ENCODE measurements at places on chromosomes 1 and 21.

DNA sequence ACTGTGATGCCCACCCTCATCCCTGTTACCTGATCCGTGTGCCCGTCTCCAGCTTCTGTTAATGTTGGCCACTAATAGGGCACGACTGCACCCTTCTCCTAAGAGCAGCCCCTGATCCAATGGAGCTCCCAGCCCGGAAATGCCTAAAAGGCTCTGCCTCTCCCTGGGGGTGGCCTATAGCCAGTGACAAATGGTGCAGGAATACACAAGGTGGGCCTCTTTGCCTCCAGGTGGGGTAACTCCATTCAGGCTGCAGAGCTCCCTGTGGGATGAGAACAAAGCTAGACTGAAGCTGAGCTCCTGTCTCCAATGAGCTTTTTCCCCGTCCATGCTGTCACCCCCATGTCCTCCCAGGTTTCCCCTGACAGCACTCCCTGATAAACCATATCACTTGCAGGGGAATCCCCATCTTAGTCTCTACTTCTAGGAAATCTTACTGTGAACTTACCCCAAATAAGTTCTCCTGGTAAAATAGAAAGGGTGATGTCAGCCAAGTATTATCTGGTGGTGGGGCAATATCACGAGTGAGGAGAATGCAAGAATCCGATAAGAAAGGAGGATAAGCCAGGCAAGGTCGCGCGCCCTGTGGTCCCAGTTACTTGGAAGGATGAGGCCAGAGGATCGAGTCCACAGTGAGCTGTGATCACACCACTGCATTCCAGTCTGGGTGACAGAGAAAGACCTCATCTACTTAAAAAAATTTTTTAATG is 18.6 kb downstream of the S100A7A start:
- no peak for DNase-seq

DNA sequence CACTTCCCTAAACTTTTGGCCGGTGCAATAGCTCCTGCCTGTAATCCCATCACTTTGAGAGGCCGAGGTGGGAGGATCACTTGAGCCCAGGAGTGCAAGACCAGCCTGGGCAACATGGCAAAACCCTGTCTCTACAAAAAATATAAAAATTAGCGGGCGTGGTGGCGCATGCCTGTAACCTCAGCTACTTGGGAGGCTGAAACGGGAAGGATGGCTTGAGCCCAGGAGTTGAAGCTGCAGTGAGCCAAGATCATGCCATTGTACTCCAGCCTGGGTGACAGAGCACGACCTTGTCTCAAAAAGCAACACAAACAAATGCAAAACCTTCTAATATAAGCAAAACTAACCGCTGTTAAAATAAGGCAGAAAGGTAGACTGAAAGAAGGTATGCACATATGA is 25.9 kb downstream of the TMEM51 start:
- no peak for DNase-seq

GRCh38 chr1:85325920-85326319 is 49.5 kb upstream of the BCL10 start:
- no peak for DNase-seq

GRCh38 chr1:43687301-43688108 is 19.8 kb upstream of the ST3GAL3 start:
- DNase-seq = no peak

GRCh38 chr1:107169615-107170014 is 28.8 kb downstream of the NTNG1 start:
- no peak for DNase-seq

GRCh38 chr1:8213136-8213535 is 104.8 kb upstream of the SLC45A1 start:
- no peak for DNase-seq

DNA sequence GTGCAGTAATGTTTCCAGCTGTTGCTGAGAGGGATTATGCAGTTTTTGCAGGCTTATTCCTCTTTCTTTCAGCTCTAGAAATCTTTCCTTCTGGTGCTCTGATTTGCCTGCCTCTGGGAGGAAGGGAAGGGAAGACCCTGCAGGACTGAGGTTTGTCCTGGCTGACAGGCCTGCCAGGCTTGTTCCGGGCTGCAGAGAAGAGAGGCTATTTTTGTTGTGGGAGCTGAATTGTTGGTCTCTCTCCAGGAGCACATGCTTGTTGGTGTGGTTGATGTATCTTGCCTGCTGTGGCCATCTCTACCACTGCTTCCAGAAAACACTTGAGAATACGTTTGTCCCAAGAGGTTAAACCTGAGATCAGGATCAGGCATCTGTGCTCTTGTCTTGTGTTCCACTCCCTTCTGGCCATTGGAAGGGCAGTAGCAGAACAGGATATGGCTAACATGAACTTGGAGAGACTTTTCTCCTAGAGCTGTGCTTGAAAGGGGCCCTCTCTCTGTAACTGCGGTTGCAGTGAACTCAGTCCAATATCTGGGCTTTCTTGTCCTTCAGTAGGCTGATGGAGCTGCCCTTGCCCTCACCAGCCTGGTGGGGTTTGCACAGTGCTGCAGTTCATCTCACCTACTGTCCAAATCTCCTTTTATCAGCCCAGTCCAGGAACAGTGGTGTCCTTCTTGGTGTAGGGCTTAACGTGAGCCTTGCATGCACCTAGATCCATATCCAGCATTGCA is 21.5 kb upstream of the SLC25A34 start:
- no peak for DNase-seq

DNA sequence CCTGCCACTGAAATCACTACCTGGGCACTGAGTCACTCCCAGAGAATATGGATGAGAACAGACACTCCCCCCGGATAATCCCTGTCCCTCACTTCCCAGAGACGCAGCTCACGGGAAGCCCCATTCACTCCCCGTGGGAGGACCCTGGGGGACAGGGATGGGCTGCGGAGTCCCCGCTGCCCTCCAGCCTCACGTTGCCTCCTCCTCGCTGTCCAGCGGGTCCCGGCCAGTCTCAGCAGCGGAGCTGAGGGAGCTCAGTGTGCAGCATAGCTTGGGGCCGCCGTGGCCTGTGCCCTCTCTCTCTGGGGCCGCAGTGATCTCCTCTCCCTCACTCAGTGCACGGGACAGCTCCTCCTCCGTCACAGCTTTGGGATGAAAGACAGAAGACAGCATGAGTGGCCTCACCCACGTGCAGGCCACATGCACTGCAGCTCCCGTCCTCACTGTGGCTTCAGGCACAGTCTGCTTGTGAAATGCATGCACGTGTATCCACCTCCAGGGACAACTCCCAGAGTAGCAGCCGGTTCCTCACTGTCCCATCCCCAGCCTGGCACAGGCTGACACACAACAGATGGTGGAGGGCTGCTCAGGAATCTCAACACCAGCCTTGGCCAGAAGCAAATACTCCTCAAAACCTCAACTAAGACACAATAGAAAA is 7.4 kb downstream of the CFAP410 start:
- DNase-seq = no peak

- DNase-seq = no peak
These were observed 9.4 kb downstream of the CYP2J2 start for GRCh38 chr1:59917026-59917784.

DNA sequence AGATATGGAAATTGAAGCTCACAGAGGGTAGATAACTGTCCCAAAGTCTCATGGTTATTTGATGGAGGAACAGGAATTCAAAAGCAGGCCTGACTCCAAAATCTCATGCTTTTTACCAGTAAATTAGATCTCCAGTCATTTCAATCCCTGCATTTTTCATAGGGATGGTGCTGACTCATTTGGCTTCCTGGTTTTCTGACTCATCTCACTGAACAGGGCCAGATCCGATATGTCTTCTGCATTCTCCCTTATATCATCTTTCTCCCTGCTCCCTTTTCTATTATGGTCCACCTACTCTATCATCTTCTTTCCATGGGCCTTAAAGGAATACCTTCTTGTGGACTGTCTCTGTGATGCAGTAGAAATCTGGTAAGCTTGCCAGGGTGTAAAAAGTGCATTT is 187.2 kb downstream of the FGGY start:
- no peak for DNase-seq

- no peak for DNase-seq
These were observed 28.5 kb upstream of the SOX13 start for GRCh38 chr1:204044448-204044847.

DNA sequence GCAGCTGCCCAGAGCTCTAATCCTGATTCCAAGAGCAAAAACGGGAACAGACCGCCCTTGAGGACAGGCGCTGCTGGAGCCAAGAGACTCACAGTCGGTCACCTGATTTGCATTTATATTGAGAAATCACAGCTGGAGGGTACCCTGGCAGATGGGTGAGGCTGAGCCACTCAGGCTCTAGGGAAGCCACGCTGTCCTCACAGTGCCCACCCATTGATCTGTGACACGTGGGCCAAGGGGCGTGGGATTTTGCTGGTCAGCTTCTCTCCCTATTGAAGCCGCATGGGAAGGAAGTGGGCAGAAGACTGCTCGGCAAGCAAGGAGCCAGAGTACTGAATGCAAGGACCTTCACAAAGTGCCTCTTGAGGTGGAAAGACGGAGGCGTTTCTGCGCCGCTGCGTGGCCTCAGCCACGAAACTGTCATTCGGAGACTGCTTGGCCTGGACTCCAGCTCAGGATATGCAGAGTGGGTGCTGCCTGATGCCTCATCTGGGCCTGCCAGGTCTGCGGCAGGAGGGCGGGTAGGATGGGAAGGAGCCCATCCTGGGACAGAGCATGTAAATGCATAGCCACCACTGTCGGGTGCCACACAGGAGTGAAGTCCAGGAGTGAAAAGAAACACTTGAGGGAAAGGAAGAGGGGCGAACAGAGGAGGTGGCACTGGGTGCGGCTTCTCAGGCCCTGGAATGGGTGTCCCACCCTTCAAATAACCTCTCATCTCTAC is 139.8 kb downstream of the PGBD5 start:
- no peak for DNase-seq

- DNase-seq = no peak
These were observed 4.8 kb upstream of the CTRC start for GRCh38 chr1:15433471-15433870.

GRCh38 chr1:71026093-71026492 is 21.5 kb downstream of the PTGER3 start:
- no peak for DNase-seq

GRCh38 chr1:225763716-225764548 is 13.7 kb upstream of the SRP9 start:
- DNase-seq = no peak

DNA sequence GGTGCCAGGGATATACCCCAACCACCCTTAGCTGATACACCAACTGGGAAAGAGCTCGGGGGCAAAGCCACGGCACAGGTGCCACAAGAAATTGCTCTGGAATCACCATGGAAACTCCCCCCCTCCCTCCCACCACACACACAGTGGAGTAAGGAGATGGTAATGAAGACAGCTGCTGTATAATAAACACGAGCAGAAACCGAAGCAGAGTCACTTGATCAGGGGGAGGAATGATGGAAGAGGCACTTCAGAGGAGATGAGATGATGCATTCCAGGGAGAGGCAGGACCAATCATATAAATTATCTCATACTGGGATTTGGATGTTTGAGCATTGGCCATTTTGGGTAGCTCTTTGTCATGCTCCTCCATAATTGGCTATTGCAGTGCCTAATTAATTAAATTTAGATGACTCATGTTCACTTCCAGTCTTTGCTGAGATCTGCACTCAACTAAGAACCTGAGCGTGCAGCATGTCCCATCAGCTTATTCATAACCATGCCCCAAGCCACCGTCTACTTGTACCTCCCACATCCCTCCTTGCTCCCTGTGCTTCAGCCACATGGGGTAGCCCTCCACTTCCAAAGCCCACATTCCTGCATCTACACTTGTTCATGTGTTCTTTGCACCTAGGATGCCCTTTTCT is 189.5 kb downstream of the ZSCAN20 start:
- DNase-seq = no peak

DNA sequence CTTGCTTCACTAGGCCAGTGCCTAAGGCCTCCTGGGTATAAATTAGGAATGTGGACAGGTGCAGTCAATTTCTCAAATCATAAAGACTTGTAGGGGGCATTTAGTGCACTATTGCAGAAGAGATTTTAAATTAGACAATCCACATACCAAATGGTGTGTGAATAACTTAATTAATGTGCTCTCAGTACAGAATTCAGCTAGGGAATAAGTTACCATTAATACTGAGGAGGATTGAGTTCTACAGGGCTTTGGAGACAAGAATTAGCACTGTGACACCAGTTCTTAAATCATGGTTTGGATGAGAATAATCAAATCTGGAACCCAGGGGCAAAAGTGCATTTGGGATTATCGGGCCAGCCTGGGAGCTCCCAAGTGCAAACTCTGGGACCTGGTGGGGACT is 1.7 kb downstream of the SYPL2 start:
- DNase-seq = no peak

- DNase-seq = no peak
These were observed 32.3 kb downstream of the CD58 start for GRCh38 chr1:116538544-116538943.

DNA sequence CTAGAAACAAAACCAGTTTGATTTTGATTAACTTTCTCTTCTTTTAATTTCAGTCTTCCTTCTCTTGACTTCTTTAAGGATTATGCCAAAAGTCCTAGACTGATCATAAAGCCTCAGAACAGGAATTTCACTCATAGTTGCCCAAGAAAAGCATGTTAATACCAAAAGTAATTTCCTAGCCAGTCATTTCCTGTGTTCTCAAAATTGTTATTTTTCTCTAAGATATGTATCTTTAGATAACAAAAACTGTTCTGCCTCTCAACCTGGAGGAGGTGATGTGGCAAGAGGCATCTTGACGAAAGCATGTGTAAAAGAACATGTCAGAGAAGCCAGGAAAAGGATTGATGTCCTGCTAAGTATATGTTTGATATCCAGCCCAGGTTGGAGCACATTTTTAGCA is 78.0 kb upstream of the IPO9 start:
- no peak for DNase-seq

GRCh38 chr1:239617259-239617658 is 230.9 kb downstream of the CHRM3 start:
- DNase-seq = no peak

All from stimulated activated CD4-positive, alpha-beta T cell treated with anti-CD3 and anti-CD28 coated beads, Interleukin-15, amount 100 ng/mL, for 1 hour (primary cell).